ENCODE measurements at places on chromosomes 3 and 15.

- no peak for DNase-seq
These were observed 12.3 kb downstream of the POGLUT1 start for GRCh38 chr3:119481079-119481478.

DNA sequence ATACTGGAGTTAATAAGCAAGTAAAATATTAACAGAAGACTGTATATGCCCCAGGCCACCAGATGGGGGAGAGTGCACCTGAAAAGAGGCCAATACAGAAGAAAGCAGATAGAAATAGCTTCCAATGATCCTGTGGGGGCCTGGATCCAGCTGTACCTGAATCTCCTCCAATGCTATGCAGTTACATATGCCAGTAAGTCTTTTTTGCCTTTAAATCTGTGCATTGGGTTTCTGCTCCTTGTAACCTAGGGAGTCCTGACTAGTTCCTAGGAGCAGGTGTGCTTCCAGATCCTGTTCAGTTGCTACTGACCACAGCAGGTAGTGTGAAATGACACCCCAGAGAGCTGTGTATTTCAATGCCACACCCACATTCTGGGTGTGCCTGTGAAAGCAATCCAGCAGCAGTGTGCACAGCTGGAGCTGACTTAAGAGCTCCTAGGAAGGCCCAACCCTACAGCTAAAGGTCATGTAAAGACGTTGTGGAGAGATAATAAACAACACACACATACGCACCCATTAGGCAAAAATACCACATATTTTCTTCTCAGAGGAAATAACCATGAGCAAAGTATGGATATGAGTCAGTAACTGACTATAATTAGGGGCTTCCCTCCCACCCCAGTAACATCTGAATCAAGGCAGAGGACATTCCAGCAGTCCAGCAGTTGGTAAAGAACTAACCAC is 62.2 kb upstream of the AKAP13 start:
- peak; percentile 44 for DNase-seq

GRCh38 chr3:138768946-138769345 is 65.8 kb downstream of the PIK3CB start:
- DNase-seq: no peak

DNA sequence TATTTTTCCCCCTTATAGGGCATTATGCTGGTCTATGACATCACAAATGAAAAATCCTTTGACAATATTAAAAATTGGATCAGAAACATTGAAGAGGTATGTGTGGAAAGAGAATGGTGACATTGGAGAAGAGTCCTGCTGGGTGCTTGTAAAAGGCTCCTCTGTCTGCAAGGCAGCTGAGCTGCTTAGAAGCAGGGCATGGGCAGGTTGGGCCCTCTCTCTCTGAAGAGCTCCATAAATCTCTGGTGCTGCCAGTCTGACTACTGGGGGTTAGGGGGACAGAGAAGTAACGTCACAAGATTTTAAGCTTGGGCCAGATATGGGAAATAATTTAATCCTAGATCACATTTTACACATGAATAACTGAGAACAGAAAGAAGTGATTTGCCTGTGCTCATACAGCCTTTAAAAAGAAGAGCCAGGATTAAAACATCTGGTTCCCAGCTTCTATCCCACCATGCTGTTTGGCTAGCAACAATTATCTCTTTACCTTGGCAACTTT is 21.9 kb upstream of the APH1B start:
- peak; percentile 46 for DNase-seq

GRCh38 chr3:42159706-42160472 is 68.7 kb downstream of the TRAK1 start:
- DNase-seq: peak; percentile 92

- DNase-seq: no peak
These were observed 15.4 kb downstream of the C15orf62 start for GRCh38 chr15:40785164-40785563.

DNA sequence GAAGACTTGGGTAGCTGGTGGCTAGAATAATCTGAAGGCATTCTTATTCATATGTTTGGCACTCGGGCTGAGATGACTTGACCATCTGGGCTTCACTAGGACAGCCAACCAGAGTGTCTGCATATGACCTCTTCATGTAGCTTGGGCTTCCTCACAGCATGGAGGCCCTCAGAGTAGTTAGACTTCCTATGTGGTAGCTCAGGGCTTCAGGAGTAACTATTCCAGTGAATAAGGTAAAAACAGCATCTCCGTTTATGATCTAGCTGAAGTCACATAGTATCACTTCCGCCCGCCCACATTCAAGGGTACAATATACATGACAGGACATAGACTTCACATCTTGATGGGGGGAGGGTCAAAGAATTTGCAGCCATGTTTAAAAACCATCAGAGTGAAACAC is 18.9 kb upstream of the CMTM8 start:
- no peak for DNase-seq

DNA sequence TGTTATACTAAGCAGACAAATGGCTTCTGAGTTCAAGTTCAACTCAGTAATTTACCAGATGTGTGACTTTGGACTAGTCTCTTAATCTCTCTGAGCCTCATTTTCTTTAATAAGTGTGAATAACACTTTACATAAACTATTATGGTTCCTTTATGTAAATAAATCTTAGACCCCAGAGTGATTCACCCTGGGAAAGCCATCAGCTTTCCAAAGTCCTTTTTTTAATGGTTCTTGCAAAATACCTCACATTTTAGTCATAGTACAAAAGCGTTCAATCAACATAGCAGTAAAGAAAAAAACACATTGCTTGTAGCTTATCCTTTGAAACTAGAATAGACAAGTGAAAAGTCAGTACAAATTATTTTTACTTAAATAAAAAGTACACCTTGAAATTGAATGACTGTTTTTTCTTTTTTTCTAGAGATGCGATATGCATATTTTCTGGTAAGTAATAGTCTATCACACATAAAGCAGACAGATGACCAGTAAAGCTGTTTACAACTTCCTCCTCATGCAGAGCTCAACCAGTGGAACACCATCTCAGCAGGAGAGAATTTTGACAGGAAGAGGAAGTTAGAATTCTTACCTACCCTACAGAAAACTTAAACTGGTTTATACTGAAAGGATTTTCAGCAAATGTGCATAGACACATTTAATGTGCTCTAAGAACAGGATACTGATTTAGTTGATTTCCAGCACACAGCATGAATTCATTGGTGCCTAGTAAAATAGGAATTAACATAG is 123.0 kb upstream of the AGBL1 start:
- DNase-seq: no peak

- DNase-seq: no peak
These were observed 636.6 kb upstream of the NR2F2 start for GRCh38 chr15:95693917-95694316.

DNA sequence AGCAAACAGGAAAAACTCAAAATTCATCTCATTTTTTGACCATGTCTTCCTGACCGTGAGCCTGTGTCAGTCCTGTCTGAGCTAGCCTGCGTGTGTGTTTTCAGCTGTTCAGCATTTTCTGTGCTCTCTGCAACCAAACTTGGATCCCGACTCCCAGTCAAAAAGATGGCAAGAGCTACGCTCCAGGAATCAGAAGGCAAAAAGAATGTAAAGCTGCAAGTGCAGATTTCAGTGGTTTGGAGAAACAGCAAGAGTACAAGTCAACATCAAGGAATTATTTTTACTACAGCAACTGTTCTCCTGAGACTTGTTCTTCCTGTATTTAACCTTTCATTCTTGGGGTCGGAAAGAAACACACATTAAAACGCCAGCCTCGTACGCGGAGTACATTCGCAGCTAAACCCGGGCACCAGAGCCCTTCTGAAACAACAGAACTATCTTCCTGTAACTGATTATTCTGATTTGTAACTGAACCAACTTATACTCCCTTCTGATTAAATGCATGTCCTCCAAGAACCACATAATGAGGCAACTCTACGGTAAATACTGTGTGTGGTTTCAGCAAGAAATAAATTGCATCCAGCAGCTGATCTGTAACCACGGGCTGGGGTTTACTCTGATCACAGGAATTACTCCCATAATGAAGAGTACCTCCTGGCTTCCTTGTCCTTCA is 107.4 kb downstream of the LRIG1 start:
- DNase-seq: no peak

- DNase-seq: no peak
These were observed 295.3 kb downstream of the VPS13C start for GRCh38 chr15:61764981-61765380.

GRCh38 chr3:32896143-32896542 is 55.3 kb upstream of the CCR4 start:
- DNase-seq: no peak

GRCh38 chr3:158381262-158381868 is 189.6 kb upstream of the MLF1 start:
- no peak for DNase-seq

- DNase-seq: no peak
These were observed 192.0 kb downstream of the TPRG1 start for GRCh38 chr3:189363590-189364255.

DNA sequence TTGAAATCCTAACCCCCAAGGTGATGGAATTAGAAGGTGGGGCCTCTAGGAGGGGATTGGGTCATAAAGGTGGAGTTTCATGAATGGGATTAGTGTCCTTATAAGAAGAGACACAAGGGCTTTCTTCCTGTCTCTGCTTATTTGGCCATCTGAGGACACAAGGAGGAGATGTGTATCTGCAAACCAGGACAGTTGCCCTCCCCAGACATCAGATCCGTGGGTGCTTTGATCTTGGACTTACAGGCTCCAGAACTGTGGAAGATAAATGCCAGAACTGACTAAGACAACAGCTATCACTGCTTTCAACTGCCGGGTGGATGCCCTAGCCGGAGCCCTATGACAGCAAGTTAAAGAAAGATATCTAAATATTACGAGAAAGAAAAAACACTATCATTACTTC is 94.4 kb downstream of the CHRNA7 start:
- no peak for DNase-seq

DNA sequence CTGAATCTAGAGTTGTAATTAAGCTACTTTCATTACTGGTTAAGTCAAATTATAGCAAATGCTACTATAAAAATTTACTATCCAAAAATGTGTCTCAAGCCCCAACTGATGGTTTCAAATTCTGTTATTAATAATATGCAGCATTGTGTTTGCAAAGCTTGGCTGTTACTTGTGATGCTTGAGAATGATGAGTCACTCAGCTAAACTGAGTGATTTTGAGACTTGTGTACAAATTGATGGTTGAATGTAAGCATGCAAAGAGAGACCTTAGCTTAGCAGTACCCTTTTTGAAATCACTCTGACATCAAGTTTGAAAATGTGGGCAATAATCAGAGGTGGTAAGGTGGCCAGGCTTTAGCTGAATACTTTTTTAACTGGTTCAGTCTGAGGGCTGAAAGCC is 27.6 kb downstream of the OPA1 start:
- DNase-seq: no peak

DNA sequence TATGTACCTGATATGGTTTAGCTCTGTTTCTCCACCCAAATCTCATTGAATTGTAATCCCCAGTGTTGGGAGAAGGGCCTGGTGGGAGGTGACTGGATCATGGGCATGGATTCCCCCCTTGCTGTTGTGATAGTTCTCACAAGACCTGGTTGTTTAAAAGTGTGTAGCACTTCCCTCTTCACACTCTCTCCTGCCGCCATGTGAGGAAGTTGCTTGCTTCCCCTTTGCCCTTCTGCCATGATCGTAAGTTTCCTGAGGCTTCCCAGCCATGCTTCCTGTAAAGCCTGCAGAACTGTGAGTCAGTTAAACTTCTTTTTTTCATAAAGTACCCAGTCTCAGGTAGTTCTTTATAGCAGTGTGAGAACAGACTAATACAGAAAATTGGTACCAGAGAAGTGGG is 93.1 kb downstream of the C3orf70 start:
- DNase-seq: no peak

GRCh38 chr3:151903501-151903991 is 30.1 kb downstream of the SUCNR1 start:
- DNase-seq: no peak

GRCh38 chr3:135238236-135238830 is 443.3 kb downstream of the EPHB1 start:
- no peak for DNase-seq

GRCh38 chr15:88894819-88895767 is at the start of gene HAPLN3:
TSS of gene HAPLN3 (minus strand) at chr15:88895544. CDS start at chr15:88887298, 8,246 bp downstream.
- DNase-seq: peak; percentile 79

DNA sequence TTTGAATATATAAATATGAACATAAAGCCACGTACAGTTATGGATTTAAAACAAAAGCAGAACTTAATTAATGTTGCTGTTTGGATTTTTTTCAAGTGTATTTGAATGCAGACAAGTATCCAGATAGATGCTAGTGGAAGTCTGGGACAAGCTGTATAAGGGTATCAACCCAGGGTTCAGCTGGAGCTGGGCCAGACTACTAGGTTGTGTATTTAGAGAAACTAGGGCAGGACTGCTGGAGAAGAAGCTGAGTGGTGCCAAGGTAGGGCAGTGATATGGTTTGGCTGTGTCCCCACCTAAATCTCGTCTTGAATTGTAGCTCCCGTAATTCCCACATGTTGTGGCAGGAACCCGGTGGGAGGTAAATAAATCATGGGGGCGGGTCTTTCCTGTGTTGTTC is 189.8 kb upstream of the CTDSPL start:
- DNase-seq: no peak

GRCh38 chr15:23447107-23447500 is at the start of gene GOLGA6L2:
TSS of gene GOLGA6L2 (minus strand) at chr15:23447243. CDS start at chr15:23447181, 62 bp downstream.
- DNase-seq: no peak

GRCh38 chr15:39834256-39834655 is 51.6 kb upstream of the FSIP1 start:
- DNase-seq: no peak

DNA sequence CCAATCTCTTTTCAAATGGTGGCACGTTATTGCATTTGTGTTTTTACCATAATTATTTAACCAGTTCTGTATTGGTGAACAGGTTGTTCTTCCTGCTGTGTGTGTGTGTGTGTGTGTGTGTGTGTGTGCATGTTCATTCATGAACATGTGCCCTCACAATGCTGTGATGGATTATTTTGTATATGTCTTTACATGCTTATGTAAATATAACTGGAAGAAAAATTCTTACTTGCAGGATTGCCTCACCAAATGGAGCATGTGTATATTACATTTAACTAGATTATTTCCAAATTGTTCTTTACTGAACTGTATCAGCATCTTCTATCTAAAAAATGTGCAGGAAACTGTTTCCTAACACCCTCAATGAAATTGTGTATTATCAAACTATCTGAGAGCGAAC is 175.2 kb upstream of the ZPLD1 start:
- no peak for DNase-seq

DNA sequence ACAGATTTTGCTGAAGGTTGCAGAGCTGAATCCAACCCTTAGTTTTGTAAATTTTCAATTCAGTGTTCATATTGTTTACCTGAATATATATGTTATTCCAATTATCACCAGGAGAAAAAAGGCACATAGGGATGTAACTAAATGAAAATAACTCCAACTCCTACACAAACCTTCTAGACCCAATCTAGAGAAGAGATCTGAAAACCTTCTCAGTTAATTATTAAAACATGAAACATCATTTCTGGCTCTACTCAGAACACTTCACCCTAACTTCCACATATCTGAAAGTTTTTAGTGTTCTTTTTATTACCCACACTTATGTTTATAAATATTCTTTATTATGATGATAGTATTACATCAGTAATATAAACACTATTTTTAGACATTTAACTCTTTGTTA is 76.6 kb downstream of the LRRFIP2 start:
- DNase-seq: no peak

- DNase-seq: no peak
These were observed at the start of gene DNAJB8 for GRCh38 chr3:128466840-128467541. TSS of gene DNAJB8 (minus strand) at chr3:128466890. CDS start at chr3:128463245, 3,645 bp downstream.

GRCh38 chr15:84079885-84080777 is 155.4 kb upstream of the GOLGA6L4 start:
- DNase-seq: peak; percentile 70

GRCh38 chr3:16927485-16927884 is 42.7 kb downstream of the PLCL2 start:
- peak; percentile 26 for DNase-seq

- DNase-seq: no peak
These were observed 182.2 kb downstream of the NAALADL2 start for GRCh38 chr3:175041369-175041768.

Data from iPS-NIHi11 (cell line).